ENCODE measurements at places on chromosomes 1 and 21.

- no peak for DNase-seq
These were observed 208.5 kb upstream of the PROX1 start for GRCh38 chr1:213779228-213779627.

DNA sequence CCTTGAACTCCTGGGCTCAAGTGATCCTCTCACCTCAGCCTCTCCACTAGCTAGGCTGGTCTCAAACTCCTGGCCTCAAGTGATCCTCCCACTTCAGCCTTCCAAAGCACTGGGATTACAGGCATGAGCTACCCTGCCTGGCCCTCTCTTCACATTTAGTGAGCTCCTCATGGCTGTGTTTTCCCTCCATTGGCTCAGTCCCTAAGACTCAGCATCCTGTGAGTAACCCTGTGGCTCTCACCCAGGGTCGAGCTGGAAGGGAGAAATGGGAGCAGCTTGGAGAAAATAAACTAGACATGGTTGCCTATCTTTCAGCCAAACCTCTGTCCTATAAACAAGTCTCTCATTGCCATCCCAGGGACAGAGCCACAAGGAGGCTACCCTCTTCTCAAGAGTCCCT, 17.5 kb downstream of the NCF2 start:
- no peak for DNase-seq

DNA sequence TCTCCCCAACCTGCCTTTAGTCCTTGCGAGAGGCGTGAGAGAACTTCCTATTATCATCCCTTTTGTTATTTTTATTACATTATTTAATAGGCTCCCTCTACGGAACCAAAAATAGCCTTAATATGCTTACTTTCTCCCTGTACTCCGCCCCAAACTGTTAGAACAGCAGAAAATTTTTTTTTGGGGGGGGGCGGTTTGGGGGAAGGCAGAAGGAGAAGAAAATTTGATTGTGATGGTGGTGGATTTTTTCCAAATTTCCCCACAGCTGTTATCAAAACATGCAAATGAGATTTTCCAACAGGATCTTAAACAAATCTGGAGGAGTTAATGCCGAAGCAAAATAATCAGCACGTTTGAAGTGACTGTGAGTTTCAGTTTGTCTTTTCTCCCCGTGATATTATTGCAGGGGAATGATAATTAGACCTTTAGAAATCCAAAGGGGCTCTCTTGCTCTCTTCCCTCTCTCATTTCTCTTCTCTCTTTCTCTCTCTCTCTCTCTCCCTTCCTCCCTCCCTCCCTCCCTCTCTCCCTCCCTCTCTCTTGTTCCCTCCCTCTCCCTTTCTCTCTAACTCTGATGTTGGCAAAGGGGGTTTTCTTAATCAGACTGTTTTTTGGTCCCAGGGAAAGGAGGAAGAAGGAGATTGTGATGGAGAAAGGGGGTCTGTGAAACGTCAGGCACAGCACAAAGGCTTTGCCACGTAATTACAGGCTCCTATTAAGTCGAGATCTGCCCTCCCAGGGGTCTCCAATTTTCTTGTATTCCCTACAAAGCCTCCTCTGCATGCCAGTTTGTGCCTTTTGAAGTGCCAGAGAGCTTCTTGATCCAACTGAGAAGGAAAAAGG, 1.1 kb upstream of the PRRX1 start:
- no peak for DNase-seq

DNA sequence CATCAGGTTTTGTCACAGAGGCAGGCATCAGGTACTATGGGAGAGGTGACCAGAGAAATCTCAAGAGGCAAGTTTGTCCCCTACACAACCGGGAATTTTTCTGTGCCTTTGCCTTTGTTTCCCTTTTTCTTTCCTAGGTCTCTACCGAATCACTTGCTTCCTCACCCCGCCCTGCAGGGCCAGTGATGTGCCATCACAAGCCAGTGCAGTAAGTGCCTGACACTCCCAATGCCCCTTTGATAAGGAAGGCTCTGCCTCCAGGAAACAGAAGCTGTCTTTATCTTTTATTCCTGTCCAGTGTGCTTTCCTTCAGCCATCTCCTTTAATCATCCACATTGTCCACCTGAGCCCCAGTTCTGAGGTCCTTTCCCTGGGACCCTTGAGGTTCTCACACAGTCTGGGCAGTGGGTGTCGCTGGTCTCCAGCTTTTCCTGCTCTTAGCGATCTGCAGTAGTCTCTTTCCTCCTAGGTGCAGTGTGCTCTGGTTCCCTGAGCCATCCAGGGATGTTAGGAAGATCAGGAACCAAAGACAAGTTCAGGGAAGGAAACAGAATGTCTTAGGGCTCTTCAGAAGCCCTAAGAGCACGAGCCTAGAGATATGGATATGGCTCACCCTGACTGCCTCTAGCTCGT, 36.6 kb downstream of the GJA5 start:
- peak; percentile 25 for DNase-seq

GRCh38 chr1:31798433-31799195, 17.2 kb downstream of the SPOCD1 start:
- DNase-seq, result no peak

All from erythroblast (primary cell).